ENCODE measurements at places on chromosomes 6 and 20. TPM values are rescaled to one million over a fixed set of nuclear protein-coding genes. Genes with fewer than 3 reads are reported as not detected.

DNA sequence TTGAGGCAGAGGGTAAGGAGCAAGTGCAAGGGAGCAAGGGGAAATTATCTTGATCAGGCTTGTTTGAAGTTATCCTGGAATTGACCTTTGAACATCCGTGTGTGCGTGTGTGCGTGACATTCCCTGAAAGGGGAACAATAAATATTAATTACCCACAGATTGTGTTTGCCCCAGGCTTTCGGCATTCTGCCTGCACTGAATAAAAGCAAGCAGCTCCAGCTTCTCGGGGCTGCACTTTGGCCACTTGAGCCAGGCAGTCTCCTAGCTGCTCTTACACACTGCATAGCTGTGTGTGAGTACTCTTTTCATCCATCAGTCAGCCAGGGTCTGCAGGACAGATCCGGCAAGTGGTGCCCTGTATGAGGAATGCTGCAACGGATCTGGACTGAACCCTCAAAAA lies 107.7 kb upstream of the BTN3A2 start:
- DNase-seq = no peak

- DNase-seq = no peak
Observed at GRCh38 chr6:158920311-158920905, 79.6 kb downstream of the RSPH3 start.

- DNase-seq = no peak
Observed at GRCh38 chr20:34575756-34576155, 17.2 kb downstream of the MAP1LC3A start.

- DNase-seq = no peak
Observed at GRCh38 chr20:20205862-20206236, 153.5 kb downstream of the CFAP61 start.

The ANKRD66 gene
- polyA plus RNA-seq = not detected

Measured in AG04450 (cell line).